ENCODE measurements at places on chromosomes 5 and 9.

DNA sequence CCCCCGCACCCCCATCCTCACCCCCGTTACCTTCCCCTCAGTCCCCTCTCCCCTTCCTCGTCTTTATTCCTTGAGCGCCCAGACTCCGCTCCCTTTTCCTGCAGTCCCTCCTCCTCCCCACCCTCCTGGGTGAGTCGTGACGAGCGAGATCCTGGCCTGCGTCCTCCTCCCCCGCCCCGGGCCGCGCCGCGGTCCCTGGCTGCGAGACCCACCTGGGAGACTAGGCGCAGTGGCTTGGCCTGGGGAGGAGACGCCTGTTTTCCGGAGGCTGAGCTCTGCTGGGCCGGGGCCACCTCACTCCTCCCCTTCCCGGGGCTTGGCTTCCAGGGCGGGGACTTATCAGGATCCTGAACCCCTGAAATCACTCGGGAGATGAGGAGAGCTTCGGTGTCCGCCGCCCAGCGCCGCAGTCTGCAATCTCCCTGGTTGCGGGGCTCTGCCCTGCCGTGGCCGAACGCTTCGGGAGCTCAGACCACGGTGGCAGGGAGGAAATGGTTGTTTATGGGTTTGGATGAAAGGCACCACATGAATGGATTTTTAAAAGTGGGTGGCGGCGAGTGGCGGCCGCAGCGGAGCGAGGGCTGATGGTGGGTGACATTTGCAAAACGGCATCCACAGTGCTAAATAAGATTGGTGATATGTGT lies 984 bp downstream of the STXBP1 start:
- peak; percentile 38 for DNase-seq

- no peak for DNase-seq
Measured at GRCh38 chr9:109542922-109543321, 44.8 kb upstream of the PTPN3 start.

DNA sequence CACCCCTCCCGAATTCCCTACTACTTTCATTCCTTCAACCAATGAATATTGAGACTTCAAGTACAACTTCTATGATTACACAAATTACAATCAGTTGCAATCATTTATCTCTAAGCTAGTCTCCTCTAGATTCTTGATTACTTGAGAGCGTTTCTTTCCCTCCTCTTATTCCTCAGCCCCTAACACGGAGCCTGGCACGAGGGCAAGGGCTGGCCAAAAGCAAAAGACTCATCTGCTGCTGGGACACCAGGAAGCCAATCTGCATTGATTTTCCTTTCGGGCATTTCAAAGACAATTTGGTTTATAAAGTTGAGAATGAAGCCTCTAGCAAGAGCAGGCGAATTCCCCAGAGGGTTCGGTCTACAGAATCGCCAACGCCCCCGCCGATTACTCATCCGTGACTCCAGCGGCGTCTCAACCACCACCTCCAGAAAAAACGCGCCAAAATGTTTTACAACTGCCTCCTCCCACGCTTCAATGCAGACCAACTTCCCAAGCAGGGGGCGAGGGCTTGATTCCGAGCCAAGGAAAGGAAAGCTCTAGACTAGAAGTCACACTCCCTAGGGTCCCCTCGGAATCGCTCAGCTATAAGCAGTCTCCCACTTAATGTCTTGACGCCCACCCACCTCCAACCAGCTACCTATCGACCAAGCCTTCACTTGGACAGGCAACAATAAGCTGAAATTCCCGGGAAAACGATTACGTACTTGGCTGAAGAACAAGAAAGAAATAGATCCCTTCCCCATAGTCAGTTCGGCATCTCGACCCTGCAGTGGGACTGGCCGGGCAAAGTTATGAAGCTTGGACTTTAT lies 1.5 kb downstream of the PCSK1 start:
- DNase-seq: no peak

DNA sequence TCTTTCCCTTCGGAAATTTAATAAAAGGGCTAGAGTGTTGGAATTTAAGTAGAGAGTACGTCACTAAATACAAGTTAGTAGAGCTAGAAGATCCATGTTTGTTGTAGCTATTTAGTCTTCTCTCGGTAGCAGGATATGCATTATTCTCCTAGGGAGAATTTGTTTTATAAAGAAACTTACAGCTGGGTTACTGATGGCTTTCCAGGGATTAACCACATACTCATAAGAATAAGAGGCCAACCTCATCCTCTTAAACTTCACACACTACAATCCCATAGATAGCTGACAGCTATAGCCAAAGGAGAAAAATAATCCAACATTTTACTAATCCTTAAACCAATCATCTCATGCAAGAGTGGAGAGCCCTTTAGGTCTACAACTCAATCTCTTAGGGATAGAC lies 43.0 kb downstream of the TLE1 start:
- DNase-seq: no peak

- DNase-seq: no peak
Measured at GRCh38 chr9:1550636-1551035, 464.5 kb upstream of the SMARCA2 start.

Measured in anterior cingulate cortex (tissue), 58 donors.